ENCODE measurements at places on chromosomes 1 and 21. TPM values are rescaled to one million over a fixed set of nuclear protein-coding genes. Genes with fewer than 3 reads are reported as not detected.
A peak's percentile ranks its signal among the peaks of the same experiment; 100 is the strongest.

DNA sequence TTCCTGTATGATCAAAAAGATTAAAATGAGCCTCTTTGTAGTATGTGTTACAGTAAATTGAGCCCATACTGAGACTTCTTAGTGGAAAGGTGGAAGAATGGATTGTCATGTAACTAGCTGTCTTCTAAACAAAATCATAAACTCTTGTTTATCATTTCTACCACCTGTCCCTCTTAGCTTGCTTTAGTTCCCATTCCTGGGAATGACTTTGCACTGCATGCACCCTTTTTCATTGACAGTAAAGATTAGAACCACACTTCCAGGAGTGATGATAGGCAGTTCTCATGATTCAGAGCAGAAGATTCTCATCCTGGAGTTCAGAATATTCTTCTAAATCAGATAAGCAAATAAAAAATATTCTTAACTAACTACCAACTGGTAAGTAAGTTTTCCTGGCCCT lies 28.0 kb downstream of the DENND2D start:
- DNase-seq = no peak

DNA sequence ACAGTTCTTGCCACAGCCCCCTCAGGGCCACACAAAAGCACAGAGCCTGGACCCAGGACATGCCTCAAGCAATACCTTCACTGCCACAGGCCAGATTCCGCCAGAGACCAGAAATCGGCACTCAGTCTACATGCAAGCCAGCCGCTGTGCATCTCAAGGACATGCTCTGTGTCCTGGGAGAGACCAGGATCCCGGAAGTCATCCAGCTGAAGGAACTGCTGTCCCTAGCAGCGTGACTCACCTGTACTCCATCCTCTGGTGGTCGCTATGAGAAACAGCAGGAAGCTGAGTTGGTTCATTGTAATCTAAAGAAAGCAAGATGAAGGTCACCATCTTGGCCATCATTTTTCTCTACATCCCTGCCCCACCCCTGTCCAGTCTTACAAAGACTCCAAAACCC lies 401 bp downstream of the ITLN1 start:
- DNase-seq = no peak

GRCh38 chr1:237894131-237894530 lies 3.4 kb upstream of the ZP4 start:
- no peak for DNase-seq

- DNase-seq = no peak
These were observed 16.7 kb downstream of the CAMTA1 start for GRCh38 chr1:6801966-6802365.

Gene FYB2
- not detected for total RNA-seq

- DNase-seq = no peak
These were observed 35.2 kb downstream of the LRP8 start for GRCh38 chr1:53292690-53293089.

GRCh38 chr1:48808496-48808895 lies 31.8 kb upstream of the BEND5 start:
- DNase-seq = peak; percentile 49

- DNase-seq = no peak
These were observed 22.6 kb downstream of the PODN start for GRCh38 chr1:53084589-53084971.

Gene IGFN1
- total RNA-seq = 0.19 TPM

Gene CLCA4
- total RNA-seq = 0.13 TPM

DNA sequence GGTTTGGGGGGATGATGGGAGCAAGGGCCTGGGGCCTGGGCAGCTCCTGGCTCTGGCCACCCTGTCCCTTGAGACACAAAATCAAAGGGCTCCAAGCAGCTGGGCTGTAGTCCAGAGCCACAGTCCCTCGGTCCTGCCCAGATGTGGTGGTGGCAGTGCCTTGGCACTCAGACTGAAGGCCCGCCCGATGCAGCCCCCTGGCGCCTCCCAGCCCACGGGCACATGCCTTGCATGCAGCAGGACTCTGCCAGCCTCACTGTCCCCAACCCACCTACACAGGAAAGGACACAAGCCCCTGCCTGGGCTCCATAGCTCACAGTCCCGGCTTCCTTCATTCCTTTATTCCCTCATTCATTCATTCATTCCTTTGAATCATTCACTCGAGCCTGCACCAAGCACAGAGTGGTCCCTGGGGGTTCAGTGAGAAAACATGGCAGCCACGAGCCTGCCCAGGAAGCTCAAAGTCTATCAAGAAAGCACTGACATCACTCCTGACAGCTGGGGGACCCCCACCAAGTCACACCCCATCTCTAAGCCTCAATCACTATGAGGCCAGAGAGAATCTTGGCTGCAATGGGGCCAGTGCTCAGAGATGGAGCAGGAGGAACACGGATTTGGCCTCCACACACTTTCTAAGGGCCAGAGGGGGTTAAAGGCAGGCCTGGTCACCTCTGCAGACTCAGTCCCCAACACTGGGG lies 5.8 kb downstream of the SDC3 start:
- DNase-seq = peak; percentile 81

DNA sequence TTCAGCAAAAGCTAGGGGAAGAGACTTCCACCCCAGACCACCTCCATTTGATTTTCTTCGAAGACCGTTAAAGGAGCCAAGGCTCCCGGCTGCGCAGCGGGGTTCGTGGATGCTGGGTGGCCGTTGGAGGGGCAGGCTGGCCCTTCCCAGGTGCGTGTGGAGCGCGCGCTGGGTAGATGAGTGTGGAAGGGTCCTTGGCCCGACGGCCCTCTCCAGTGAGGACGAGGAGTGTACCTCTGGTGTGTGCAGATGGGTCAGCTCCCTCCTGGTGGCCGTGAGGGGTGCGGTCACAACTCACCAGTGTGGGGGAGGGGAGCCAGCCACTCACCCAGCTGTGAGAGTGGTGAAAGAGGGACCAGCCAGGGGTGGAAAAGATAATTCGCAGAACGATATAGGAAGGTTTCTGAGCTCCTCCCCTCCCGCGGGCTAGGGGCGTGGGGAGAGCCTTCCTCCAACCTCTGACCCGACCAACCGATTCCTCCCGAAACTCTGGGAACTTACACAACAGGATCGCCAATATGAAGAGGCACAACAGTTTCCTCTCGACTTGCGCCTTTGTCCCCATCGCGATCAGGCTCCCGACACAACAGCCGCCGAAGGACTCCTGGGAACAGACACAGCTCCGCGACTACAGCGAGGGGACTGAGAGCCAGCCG lies at the start of gene F11R:
Gene F11R, minus strand, starts transcription at position 644 of the 656 bp plus-strand sequence. Its CDS starts 79 bp downstream, at position 565.
- DNase-seq = peak; percentile 78

DNA sequence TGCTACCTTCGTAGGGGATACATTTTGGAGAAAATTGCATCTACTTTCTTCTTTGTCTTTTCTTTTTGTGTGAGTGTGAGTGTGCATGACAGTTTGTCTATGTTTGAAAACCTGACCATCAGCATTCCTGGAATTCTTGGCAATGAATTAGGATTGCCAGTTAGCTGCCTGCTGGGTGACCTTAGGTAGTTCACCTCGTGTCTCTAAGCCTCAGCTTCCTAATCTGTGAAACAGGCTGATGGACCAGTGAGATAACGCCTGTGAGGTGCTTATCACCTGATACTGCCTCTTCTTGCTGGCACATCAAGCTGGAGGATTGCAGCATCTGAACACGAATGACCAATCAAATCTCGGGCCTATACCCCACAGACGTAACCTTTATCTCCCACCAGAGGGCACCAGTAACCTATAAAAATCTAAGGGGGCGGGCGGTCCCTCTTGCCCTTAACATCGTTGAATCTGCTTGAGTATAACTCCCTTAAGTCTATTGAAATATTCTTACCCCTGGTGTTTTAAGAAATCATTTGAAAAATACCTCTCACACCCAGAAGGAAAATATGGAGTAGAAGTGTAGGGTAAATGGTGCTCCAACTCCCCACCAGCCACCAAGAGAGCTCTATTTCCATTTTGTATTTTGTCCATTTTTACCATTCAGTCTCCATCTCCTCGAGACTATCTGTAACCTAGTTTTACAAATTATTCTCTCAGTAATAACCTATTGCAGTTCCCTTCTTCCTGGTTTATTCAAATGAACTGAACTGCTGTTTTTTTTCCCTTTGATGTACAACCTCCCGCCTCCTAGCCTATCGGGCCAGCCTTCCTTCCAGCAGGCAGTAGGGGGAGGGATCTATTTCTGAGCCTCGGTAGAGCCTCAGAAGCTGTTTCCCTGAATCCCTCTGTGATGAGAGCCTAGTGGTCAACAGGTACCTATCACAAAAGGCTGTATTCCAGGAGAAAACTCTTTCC lies 49.7 kb downstream of the MDM4 start:
- no peak for DNase-seq

- peak; percentile 90 for DNase-seq
These were observed 1.4 kb downstream of the KLHL21 start for GRCh38 chr1:6601049-6601922.

GRCh38 chr1:10629091-10629815 lies 154.5 kb downstream of the PEX14 start:
- peak; percentile 46 for DNase-seq

DNA sequence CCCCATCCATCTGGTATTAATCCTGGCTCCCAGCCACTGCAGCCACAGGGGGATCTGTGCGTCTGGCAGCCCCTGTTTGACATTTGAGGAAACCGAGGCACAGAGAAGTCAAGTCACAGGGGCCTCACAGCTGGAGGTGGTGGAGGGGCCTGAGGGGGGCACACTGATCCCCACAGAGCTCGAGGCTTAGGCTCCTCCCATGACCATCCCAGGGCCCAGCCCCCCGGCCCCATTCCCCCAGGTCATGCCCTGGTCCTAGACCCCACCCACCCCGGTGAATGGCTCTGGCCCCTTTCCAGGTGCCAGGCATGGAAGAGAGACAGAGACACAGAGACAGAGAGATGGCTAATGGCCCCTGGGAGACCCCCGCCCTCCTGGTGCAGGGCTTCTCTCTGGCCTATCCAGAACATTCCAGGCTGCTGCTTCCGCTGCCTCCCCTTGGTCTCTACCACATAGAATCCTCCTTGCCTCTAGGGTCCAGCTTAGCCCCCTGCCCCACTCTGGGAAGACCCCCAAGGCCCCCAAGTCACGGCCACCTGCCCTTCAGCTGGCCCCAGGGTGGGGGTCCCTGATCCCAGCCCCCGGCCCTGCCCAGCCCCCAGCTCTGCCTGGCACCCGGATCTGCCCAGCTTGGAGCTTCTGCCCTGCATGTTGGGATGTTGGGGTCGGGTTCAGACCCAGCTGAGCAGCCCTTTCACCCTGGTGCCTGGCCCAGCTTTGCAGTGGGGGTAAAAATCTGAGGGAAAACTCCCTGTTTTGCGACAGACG lies 29.2 kb upstream of the LRRC3 start:
- DNase-seq = peak; percentile 51

DNA sequence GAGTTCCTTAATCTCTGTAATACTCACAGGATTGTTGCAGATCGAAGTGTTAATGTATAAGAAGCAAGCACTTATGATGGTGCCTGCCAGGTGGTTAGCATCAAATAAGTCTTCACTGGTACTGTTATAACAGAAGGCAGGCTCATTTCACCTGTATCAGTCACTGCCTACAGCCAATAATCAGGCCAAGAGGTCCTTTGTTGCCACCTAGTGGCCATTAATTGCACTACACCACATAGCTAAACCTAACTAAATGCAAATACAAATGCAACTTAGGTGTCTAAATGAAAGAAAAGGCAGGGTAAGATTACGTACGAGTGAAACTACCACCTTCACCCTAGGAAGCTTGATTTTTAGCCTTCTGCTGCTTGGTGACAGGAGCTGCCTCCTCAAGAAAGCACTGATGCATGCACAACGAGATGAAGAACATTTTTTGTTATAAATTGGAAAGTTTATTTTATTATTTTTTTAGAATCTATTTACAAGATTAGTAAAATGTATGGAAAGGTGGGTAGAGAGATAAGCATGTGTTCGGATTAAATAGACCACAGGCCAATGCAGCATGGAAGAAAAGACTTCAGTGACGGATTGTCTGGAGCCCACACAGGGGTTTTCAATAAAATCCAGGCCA lies 334.8 kb upstream of the CAMK1G start:
- DNase-seq = no peak

- no peak for DNase-seq
These were observed 32.4 kb downstream of the MAPKAPK2 start for GRCh38 chr1:206716870-206717673.

Gene HES3
- not detected for total RNA-seq

GRCh38 chr1:4959216-4959615 lies 304.8 kb downstream of the AJAP1 start:
- no peak for DNase-seq

GRCh38 chr1:175564119-175564518 lies 179.3 kb downstream of the TNR start:
- no peak for DNase-seq

Gene DCST1
- total RNA-seq = 0.26 TPM

Gene CD1D
- total RNA-seq = 2.0 TPM

Gene SAMSN1
- total RNA-seq = 14.4 TPM

DNA sequence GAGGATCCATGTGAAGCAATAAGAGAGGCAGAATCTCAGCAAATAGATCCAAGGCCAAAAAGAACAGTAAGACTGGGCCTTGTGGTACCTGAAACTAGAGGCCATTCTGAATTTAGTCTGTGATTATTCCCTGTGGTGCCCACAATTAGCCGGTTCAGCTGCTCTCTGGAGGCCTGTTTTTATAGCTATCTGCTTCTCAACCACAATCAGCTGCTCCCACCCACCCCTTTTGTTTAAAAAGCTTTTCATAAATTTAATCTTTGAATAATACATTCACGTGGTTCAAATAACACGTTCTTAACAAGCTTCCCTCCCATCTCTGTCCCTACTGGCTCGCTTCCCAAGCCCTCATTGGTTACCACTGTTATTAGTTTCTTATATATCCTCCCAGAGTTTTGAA lies 18.0 kb downstream of the UBE2T start:
- no peak for DNase-seq

- no peak for DNase-seq
These were observed at the start of gene TFF2 for GRCh38 chr21:42350927-42351426. TFF2 (minus strand) TSS chr21:42350994; CDS start chr21:42350957, 37 bp downstream.

DNA sequence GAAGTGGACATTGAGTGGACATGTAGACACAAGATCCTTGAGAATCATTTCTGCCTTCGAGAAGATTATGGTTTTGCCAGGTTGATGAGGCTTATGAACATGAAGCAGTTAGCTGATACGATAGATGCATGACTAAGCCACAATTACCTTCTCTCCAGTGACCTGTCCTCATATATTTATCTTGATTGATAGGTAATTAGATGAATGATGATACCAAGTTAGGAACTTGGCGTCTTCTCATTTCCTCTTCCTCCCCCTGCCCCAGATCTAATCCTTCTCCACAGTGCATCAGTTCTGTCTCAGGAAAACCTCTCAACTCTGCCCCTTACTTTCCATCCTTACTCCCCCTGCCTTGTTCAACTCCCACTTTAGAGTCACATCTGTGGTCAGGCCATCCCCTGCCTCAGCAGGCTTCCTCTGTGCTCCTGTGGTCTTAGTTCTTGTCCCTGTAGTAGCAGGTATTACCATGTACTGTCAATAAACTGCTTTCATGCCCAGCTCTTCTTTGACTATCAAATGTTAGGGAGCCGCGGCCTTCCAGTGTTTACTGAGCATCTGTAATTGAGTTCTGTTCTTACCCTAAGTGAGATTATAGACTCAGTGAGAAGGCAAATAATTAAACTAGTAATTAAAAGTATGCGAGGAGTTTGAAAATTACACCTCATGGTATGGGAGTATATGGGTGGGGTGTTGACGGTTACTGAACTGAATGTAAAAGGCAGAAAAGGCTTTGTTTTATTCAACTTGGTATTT lies 5.1 kb downstream of the ST6GALNAC3 start:
- no peak for DNase-seq
